ENCODE measurements at places on chromosomes 3 and 15.

GRCh38 chr3:130539005-130539404 lies 22.0 kb downstream of the COL6A6 start:
- peak; percentile 4 for DNase-seq

DNA sequence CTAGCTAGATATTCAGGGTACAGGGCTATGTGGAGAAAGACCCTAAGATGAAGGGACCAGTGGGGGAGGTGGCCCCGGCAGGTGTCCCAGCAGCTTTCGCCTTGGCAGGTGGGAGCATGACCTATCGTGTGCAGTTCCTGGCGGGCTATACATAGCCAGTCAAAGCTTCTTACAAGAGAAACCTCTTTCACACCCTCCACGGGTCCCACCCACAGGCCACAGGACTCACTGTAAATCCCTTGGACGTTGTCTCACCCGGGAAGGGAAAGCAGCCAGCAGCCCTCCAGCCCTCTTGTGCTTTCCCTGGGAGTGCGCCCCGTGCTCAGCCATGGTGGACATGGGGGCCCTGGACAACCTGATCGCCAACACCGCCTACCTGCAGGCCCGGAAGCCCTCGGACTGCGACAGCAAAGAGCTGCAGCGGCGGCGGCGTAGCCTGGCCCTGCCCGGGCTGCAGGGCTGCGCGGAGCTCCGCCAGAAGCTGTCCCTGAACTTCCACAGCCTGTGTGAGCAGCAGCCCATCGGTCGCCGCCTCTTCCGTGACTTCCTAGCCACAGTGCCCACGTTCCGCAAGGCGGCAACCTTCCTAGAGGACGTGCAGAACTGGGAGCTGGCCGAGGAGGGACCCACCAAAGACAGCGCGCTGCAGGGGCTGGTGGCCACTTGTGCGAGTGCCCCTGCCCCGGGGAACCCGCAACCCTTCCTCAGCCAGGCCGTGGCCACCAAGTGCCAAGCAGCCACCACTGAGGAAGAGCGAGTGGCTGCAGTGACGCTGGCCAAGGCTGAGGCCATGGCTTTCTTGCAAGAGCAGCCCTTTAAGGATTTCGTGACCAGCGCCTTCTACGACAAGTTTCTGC lies 15.0 kb downstream of the GRK7 start:
- no peak for DNase-seq

- DNase-seq: no peak
These were observed 100.8 kb upstream of the SOX2 start for GRCh38 chr3:181610973-181611265.

- no peak for DNase-seq
These were observed 101.3 kb downstream of the DPH6 start for GRCh38 chr15:35444557-35445204.

DNA sequence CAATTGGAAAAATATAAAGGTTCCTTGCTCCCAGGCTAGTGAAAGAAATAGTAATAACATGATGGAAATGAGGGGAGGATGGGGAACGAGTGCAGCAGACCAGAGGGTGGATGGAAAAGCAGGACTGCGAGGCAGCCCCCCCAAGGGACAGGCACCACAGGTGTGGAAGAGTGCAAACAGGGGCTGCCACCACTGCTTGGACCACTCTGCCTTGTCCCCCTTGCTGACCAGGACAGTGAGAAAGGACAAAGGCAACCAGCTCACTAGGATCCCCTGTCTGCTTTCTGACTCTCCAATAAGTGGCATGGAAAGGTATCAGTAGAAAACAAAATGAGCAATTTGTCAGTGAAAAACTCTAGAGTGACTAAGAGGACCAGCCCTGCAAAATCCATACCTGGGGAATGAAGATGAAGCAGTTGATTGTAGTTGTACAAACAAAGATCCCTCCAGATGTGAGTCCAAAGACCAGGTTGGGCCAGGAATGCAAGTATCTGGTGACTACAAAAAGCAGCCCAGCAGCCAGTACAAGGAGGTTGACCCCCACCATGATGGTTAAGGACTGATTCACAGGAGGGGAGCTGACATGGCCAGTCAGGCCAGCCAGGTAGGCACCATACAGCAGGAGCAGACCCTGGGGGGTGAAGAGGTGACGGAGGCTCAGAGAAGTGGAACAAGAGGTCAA lies 86.6 kb upstream of the GSK3B start:
- DNase-seq: no peak

DNA sequence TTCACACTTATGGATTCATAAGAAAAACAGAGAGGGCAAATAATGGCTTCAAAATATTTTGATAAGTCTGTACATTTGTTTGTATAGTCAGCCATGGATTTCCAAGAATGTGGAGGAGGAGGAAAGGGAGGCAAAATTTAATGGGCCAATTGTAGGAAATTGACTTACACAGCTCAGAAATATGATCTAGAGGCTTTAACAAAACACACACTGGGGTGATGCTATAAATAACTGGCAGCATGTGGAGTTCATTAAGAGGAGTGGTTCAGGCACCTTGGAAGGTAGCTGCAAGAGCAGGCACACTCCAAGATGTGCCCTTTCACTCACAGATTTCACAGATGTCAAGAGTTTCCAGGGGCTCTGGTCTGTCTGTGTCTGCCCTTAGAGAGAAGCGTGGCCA lies 193.4 kb upstream of the RASGRP1 start:
- DNase-seq: peak; percentile 39

DNA sequence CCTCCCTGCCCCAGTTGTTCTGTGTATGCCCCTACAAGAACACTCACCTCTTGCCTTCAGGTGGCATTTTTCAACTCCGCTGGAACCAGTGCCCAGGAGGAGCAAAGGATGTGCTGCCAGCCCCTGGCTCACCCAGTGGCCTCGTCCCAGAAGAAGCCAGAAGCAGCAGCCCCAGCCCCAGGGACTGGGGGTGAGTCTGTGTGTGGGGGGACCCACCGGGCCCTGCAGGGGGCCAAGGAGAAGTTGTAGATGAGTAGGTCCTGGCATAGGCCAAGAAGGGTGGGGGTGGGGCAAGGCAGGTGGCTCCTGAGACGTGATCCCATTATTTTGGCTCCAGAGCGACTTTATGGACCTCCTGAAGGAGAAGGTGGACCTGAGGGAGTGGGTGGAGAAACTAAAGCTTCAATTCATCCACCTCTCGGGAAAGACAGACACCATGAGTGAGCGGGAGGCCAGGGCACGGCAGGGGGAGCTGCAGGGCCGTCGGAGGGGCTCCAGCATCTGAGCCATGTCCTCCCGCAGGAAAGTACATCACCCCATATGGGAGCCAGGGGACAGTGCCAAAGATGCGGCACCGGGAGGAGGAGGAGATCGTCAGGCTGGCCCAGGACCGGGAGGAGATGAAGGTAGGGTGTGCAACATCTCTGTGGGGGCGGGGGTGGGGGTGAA lies 29.3 kb downstream of the NGRN start:
- no peak for DNase-seq

DNA sequence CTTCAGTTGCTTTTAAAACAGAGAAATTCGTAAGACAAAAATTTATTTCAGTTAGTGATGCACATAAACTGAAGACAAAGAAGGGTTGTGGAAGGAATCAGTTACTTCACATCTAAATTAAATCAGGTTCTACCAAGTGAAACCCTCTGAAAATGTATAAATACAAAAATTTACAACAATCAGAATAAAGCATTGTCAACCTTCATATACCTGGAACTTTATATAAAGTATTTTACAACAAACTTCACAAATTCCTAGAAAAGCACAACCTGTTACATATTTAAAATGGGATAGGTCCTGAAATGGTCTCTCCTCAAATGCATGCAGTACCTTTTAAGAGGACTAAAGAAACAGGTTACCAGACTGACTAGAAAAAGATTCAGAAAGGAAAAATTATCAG lies 26.9 kb downstream of the ATOSA start:
- DNase-seq: no peak

GRCh38 chr3:45109771-45110508 lies 36.2 kb downstream of the CDCP1 start:
- no peak for DNase-seq

GRCh38 chr3:64278625-64279024 lies 53.4 kb upstream of the PRICKLE2 start:
- DNase-seq: no peak

GRCh38 chr3:159929171-159930141 lies 59.2 kb upstream of the IL12A start:
- DNase-seq: peak; percentile 59

DNA sequence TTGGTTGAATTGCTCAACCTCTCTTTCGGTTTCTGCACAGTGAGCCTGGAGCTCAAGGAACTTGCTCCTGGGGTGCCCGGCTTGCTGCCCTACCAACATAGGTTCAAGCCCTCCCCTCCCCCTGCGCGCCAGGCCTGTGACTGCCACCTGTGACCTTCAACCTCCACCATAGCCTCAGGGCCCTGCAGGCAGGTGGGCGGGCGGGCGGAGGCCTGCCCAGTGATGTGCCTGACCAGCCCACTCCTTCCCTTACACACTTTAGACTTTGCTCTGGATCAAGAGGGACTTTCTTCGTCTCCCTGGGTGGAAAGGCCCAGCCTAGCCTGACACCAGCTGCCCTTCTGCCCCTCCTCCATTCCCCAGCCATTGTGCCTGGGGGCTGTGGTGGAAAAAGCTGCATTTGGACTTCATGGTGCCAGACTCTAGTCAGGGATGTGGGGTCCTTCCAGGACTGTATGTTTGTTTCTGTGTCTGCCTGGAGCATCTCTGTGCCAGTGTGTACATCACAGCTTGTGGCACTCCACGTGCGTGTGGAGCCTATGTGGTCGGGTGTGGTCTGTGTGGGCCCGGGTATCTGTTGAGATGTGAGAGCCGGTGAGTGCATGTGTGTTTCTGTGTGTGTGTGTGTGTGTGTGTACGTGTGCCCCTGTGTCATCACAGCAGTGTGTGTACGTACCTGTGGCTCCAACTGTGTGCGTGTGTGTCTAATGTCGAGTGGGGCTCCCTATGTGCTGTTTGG lies 9.5 kb downstream of the PRKCD start:
- DNase-seq: no peak

GRCh38 chr15:51199541-51199940 lies 104.8 kb upstream of the TNFAIP8L3 start:
- no peak for DNase-seq

- DNase-seq: no peak
These were observed 670.4 kb downstream of the FHIT start for GRCh38 chr3:60580809-60581208.

- no peak for DNase-seq
These were observed 422.6 kb downstream of the ROBO1 start for GRCh38 chr3:79344876-79345871.

DNA sequence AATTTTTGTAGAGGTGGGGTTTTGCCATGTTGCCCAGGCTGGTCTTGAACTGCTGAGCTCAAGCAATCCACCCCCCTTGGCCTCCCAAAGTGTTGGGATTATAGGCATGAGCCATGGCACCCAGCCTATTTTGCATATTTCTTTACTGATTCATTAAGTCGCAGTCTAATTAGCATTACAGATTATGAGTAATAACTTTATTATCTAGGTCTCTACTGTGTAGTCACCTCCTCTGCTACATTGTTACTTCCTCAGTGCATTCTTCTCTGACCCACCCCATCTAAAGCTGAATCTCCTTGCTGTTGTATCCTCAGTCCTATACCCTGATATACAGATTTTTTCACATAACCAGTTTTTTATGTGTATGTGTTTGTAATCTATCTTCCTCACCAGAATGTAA lies 61.7 kb downstream of the TFDP2 start:
- DNase-seq: no peak

DNA sequence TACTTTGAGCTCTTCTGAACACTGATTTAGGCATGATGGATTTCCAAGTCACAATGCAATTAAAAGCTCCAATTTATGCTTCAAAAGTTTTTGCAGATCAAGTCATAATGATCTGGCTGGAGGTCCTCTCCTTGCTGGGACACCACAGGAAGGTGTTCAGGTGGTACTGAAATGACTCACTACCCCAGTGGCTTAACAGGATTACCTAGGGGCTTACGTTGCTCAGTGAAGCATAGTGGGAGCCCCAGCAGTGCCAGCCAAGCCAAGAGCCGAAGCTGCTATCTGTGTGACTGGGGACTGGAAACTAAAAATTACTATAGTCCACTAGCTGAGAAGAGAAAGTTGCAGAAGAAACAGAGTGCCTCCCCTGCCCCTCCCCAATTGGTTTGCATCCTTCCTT lies 110.1 kb upstream of the LPP start:
- no peak for DNase-seq

DNA sequence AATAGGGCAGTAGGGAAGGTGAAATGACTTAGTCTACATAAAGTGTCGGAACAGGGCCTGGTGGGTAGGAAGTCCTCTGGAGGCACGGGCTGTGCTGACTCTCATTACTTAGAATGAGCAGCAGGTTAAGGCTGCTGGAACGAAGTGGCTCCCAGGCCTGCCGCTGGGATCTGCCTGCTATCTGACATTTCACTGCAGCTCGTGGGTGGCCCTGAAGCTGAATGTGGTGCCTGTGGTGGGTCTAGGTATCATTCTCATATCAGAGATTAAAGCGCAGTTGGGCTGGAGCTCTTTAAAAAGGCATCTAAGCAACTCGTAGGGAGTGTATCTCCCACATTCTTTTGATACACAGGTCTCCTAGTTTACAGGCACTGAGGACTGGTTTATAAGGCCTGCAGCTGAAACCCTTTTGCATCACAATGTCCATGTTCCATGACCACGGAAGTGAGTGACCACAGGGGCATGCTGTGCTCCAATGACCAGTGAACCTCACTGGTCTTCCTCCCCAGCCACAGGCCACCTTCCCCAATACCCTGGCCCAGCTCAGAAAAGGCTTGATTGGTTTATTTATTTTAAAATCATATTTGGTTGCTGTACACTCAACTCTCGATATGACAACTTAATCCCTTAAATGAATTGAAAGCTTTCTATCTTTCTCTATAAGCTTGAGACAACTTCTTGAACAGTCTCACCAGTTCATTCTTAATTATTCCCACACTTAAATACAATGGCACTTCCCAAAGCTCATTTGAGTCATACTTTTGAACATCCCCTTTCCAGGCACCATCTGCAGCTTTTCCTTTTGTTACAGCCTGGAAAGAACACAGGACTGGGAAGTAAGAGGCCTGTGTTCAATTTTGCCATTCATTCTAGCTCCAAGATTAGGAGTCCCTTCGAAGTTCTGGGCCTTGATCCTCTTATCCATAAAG lies 19.0 kb downstream of the ADAMTS9 start:
- no peak for DNase-seq

GRCh38 chr3:137792626-137793271 lies 28.6 kb downstream of the SOX14 start:
- DNase-seq: peak; percentile 6

DNA sequence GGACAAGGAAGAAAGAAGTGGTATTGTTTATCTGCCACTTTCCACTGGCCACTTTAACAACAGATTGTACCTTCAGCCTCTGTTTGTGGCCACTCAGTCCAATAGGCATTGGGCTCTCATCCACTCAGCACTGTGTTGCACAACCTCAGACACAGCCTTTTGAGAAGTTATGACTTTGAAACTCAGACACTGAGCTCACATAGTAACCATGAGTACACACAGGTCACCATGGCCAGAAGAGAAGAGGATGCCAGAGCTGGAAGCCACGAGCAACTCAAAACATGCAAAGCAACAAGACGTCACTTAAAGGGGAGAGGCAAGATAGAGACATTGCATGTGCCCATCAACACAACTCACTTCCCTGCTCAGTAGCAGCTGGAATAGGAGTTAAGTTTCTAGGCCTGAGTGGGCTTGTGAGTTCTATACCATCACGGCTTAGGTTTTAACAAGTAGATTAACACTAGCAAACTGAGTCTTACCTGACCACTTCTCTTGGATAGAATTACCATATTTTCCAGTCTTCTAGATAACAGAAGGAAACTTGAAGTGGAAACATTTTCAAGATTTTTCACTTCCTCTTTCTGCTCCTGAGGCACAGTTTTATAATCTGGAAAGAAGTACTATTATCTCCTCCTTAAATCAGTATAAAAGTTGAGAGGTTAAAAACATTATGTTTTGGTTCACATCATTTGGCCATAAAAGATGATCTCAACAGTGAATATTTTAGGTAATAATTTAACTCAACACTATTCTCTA lies 103.5 kb downstream of the IMPG2 start:
- peak; percentile 24 for DNase-seq
